ENCODE measurements at places on chromosomes 4 and X.

- no peak overlapping the region for H3K4me3 ChIP-seq
- DNase-seq = no peak
- no peaks in the 10 kb centered on the region for H3K4me1 ChIP-seq
Measured at GRCh38 chrX:153351981-153352380, 18.0 kb downstream of the ZNF275 start.

DNA sequence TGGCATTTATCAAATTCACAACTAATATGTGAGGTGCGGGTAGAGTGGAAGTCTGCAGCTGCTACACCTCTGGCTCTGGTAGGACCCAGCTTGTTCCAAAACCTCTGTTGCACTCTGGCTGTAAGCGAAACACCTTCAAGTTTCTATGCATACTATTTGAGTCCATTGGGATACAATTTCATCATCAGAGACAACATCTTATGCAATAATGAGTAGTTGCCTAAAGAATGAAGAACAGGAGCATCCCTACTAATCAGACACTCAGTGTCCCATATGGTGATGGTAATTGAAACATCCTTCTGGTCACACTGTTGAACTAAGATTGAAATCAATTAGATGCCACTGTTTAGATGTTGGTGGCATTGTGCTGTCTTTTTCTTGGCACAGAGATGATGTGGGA, 178.4 kb downstream of the MGST2 start:
- no peaks in the 10 kb centered on the region for H3K27me3 ChIP-seq
- H3K27ac ChIP-seq = no peak overlapping the region
- H3K4me3 ChIP-seq = no peak overlapping the region
- no peaks in the 10 kb centered on the region for H3K36me3 ChIP-seq
- DNase-seq = no peak

DNA sequence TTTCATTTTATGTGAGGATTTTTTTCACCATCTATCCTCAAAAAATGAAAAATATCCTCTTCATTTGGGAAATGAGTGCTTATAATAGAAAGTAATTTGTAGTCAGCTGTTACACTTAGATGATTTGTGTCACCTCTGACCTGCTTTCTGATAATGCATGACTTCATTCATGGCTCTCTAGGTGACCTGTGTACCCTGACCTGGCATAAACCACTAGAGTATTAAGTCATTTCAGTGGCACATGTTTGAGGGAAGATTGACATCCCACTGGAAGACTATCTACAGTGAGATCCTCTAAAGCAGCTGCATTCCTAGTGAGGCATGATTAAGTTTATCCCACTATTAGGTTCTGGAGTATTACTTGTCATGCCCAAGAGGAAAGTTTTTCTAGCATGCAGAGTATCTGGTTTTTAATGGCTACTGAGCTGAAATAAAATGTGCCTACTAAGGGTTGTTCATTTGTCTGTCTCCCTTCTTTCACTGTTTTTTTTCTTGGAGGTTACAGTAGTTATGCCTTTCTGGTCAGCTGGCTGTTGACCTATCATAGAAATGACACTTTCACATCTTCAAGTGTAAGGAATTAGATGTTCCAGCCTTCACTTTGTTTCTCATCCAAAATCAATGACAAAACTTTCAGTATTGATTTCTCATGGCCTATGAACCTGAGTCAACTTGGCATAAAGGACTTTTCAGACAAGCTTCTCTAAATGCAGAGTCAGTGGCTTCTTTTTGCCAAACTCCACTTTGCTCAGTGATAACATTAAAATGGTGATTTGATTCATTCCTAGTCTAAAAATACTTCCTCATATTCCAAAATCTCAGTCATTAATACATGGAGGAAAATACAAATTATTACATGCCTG, 33.1 kb downstream of the TET2 start:
- H3K27me3 ChIP-seq = no peaks in the 10 kb centered on the region
- H3K36me3 ChIP-seq = no peaks in the 10 kb centered on the region
- no peak overlapping the region for H3K27ac ChIP-seq
- no peak overlapping the region for H3K4me3 ChIP-seq

DNA sequence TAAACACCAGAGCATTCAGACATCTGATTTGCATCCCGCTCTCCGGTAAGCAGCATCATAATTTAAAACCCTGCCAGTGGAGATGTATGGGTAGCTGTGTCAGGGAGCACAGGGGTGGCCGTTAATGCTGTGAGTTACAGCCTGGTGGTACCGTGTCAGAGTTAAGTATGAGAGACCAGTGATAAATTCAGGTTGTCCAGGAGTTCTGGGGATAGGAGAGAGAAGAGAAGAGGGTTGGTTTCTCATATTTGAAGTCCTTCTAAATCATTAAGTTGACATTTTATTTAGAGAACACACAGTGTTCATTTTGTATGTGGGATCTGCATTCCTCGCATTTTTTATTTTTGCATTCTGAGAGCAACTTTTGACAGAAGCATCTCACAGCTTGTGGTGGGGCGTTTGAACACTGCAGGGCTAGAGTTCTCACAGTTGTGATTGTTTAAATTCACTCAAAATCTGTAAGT, 157.6 kb downstream of the DCLK2 start:
- no peak overlapping the region for H3K27ac ChIP-seq
- no peaks in the 10 kb centered on the region for H3K36me3 ChIP-seq
- H3K4me1 ChIP-seq = no peaks in the 10 kb centered on the region
- DNase-seq = no peak
- no peak overlapping the region for H3K4me3 ChIP-seq

DNA sequence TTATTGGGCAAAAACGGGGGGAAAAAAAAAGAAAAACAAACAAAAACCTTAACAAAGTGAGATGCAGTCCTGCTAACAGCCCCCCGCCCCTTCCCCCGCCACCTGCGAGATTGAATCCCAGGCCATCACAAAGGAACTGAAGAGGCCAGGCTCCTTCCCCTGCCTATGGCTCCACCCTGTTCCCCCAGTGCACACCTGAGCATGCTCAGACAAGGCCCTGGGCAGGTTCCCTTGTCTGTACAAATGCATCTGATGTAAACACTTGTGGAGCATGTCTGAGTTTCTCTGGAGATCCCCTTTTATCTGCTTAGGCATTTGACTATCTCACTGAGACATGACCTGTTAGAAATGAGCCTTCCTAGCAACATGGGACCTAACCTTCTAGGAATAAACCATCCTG, 983.7 kb upstream of the PABPC4L start:
- H3K27me3 ChIP-seq = no peaks in the 10 kb centered on the region
- no peak overlapping the region for H3K27ac ChIP-seq
- no peaks in the 10 kb centered on the region for H3K36me3 ChIP-seq
- no peak for DNase-seq
- no peak overlapping the region for H3K4me3 ChIP-seq
- no peaks in the 10 kb centered on the region for H3K4me1 ChIP-seq

GRCh38 chrX:151633157-151633556, 62.1 kb upstream of the PRRG3 start:
- no peak overlapping the region for H3K27ac ChIP-seq
- no peaks in the 10 kb centered on the region for H3K27me3 ChIP-seq
- DNase-seq = no peak
- H3K36me3 ChIP-seq = no peaks in the 10 kb centered on the region
- no peaks in the 10 kb centered on the region for H3K4me1 ChIP-seq
- H3K4me3 ChIP-seq = no peak overlapping the region

DNA sequence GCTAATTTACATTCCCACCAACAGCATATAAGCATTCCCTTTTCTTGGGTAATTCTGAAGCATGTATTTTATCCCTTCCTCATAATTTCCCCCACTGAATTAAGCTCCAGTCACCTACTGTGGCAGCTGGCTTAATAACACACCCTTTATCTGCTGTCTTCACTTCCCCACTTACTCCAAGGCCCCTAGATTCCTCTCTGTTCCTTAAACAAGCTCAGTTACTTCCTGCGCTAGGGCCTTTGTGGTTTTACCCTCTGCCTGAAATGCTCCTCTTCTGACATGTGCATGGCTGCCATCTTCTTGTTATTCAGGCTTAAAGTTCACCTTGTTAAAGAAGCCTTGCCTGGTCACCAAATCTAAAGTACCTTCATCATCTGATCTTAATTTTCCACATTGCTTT, 47.2 kb upstream of the RPS6KA3 start:
- no peak for DNase-seq
- H3K36me3 ChIP-seq = no peaks in the 10 kb centered on the region
- H3K4me3 ChIP-seq = no peak overlapping the region
- no peak overlapping the region for H3K27ac ChIP-seq

GRCh38 chr4:71006203-71006907, 12.9 kb downstream of the DCK start:
- peak overlapping the region; percentile 13 for H3K27ac ChIP-seq
- no peak for DNase-seq
- H3K4me3 ChIP-seq = no peak overlapping the region

- H3K27ac ChIP-seq = no peak overlapping the region
- no peaks in the 10 kb centered on the region for H3K4me1 ChIP-seq
- no peaks in the 10 kb centered on the region for H3K36me3 ChIP-seq
- no peak for DNase-seq
- no peak overlapping the region for H3K4me3 ChIP-seq
- no peaks in the 10 kb centered on the region for H3K27me3 ChIP-seq
Measured at GRCh38 chrX:43436517-43436916, 219.6 kb upstream of the MAOA start.

DNA sequence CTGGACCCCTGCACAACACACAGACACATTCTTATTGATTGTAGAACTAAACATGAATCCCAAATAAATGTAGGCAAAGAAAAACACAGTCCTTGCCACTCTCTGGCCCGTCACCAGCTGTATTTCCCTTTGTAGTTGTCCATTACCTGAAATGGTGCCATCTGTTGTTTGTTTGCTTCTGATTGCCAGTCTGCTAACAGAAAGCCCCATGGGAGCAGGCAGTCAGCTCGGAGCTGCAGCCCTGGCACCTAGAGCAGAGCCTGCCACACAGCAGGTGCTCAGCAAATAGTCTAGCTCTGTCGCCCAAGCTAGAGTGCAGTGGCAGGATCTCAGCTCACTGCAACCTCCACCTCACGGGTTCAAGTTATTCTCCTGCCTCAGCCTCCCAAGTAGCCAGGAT, 28.9 kb downstream of the CPLX1 start:
- H3K27me3 ChIP-seq = peaks cover 18% of the 10 kb centered on the region
- no peak for DNase-seq
- no peak overlapping the region for H3K27ac ChIP-seq
- H3K36me3 ChIP-seq = no peaks in the 10 kb centered on the region
- H3K4me3 ChIP-seq = no peak overlapping the region

DNA sequence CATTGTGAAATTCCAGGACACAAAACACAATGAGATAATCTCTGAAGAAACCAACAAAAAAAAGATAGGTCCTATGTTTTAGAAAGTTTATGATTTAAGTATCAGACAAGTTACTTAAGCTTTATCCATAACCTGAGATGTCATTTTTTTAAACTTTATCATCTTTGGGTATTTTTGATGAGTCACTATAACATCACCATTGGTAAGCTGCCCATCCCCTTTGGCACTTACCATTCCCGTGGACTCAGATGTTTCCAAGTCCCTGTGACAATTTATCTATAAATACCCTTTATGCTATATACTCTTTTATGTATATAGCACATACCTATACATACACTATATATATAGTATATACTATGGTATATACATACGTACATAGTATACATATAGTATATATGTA, 198.9 kb upstream of the GEMIN8 start:
- H3K4me3 ChIP-seq = no peak overlapping the region
- no peaks in the 10 kb centered on the region for H3K4me1 ChIP-seq
- no peak overlapping the region for H3K27ac ChIP-seq
- no peak for DNase-seq
- H3K27me3 ChIP-seq = no peaks in the 10 kb centered on the region

DNA sequence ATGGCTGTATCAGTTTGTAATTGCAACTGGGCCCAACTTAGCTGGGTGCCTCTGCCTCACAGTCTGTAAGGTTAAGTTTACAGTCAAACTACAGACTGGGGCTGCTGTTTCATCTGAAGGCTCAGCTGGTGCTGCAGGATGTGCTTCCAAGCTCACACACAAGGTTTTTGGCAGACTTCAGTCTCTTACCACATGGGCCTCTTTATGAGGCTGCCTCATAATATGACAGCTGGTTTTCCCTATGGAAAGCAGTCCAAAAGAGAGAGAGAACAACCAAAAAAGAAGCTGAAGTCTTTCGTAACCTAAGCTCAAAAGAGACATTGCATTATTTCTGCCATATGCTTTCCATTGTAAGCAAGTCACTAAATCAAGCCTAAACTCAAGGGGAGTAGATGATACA, 271.7 kb downstream of the DCTD start:
- no peak overlapping the region for H3K27ac ChIP-seq
- H3K4me1 ChIP-seq = no peaks in the 10 kb centered on the region
- H3K27me3 ChIP-seq = no peaks in the 10 kb centered on the region

- no peak overlapping the region for H3K27ac ChIP-seq
- no peak for DNase-seq
- no peaks in the 10 kb centered on the region for H3K4me1 ChIP-seq
- H3K4me3 ChIP-seq = no peak overlapping the region
- H3K36me3 ChIP-seq = no peaks in the 10 kb centered on the region
Measured at GRCh38 chr4:185640811-185641675, 105.7 kb upstream of the PDLIM3 start.

DNA sequence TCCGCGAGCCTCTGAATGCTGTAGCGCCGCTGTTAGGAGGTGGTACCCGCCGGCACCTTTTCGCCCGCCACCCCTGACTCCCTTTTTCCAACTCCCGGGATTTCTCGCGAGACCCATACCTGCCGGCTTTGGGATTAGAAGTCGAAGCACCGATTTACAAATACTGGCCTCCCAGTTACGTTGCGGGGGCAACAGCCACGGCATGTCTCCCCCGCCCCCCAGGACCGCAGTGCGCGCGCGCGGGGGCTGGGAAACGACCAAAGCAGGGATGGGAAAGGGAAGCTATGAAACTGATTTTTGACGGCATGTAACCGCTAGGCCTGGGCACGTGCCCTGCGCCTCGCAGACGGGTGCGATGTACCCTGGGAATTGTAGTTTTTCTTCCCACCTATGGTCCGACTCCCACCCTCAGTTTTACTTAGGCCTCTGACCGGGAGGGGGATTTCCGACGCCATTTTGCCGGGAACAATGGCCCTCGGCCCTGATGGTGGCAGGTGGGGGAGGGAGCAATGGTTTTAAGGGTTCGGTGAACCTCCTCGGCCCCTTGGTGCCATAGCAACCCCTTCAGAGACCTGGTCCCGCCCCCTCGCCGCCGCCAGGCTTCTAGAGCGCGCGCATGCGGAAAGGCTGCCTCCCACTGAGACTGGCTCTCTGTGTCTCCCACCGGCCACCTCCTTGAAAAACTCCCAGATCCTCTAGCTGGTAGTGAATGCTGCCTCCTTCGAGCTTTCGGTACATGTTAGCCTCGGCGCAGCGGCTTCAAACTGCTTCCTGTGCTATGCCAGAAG, 772 bp upstream of the WNK3 start:
- H3K27me3 ChIP-seq = peaks cover 5% of the 10 kb centered on the region
- no peaks in the 10 kb centered on the region for H3K36me3 ChIP-seq
- H3K27ac ChIP-seq = no peak overlapping the region
- H3K4me1 ChIP-seq = no peaks in the 10 kb centered on the region

DNA sequence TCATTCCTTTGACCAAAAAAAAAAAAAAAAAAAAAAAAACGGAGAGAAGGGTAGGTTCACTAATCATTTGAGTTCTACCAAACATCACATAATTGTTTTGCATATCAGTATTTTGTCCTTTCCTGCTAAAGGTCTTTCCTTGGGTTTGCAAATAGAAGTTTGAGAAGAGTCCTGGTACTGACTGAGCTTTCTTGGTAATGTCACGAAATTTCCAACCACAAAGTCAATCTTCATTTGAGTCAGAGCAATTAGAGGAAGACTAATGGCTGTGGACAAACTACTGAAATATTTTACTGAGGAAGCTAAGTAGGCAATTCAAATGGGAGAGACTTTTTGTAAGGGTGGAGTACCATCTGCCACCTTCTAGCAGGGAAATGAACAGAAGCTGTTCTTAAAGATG, 21.7 kb upstream of the CD40LG start:
- H3K27me3 ChIP-seq = no peaks in the 10 kb centered on the region
- H3K27ac ChIP-seq = peak overlapping the region; percentile 44
- DNase-seq = no peak
- H3K4me3 ChIP-seq = no peak overlapping the region
- peaks cover 27% of the 10 kb centered on the region for H3K4me1 ChIP-seq

Data from effector memory CD4-positive, alpha-beta T cell (primary cell).